ENCODE measurements at places on chromosomes 4 and X.

- no peak for DNase-seq
Measured at GRCh38 chrX:6718766-6719165, 183.8 kb upstream of the VCX3A start.

DNA sequence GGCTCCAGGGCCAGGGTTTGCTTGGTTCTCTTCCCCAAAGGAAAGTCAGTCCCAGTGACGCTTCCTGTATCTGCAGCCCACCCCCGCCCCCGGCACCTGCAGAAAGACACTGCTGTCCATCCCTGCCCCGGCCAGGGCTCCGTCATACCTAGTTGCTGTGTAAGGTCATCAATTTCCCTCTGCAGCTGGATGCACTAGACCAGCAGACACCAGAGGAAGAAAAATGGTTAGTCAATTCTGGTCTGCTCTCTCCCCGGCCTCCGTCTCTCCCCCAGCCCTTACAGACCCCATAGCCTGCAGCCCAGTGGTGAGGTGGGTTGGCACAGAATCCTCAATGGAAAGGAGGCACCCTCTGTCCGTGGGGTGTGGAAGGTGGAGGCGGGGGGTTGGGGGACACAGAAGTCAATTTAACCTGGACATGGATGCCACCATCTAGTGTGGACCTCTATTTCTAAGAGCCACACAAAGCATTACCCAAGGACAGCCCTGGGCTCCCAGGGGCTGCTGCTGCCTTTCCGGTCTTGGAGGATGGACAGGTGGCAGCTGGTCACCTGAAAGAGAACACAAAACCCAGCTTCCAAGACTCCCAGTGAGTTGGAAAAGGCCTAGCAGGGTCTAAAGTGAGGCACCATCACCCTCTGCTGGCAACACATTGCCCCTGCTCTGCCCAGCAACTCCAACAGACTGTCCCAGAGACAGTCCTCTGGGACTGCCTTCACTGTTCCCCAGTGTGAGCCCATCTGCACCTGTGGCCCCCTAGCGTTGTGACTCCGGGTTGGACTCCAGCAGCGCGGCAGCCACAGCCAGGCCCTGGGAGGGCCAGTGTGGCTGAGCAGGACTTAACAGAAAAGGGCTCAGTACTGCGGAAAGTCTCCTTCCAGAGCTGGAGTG, 40.2 kb upstream of the NHSL2 start:
- DNase-seq, result peak; percentile 8

- DNase-seq, result no peak
Measured at GRCh38 chr4:119690871-119691270, 62.3 kb upstream of the PDE5A start.

DNA sequence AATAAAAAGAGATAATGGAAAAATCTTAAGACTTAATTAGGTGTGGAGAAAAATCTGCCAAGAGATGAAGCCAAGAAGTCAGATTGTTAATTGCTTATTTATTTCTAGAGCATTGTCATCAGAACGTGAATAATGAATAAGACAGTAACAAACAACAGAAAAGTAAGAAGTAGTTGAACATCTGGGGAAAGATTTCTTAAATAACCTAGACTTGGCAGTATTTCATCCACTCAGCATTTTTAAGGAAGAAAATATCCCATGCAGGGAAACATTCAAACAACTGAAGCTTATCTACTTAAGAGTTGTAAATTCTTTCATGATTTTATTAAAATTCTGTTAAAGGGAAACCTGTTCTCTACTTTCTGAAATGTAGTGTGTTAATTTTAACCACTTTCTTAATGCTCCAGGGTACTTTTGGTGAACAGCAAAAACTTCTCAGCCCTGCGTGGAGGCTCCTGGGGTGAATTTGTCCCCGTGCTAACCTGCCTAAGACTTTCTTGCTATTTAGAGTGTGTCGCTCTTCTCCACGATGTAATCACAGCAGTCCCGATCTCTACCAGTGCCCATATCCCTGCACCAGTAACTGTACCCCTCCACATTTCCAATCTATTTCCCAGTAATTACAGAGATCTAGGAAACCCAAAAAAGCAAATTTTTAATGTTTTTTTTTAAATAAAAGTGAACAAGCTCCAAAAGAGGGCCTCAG, 124.6 kb downstream of the CORIN start:
- DNase-seq, result no peak

- no peak for DNase-seq
Measured at GRCh38 chrX:113059714-113060113, 219.1 kb upstream of the AMOT start.

DNA sequence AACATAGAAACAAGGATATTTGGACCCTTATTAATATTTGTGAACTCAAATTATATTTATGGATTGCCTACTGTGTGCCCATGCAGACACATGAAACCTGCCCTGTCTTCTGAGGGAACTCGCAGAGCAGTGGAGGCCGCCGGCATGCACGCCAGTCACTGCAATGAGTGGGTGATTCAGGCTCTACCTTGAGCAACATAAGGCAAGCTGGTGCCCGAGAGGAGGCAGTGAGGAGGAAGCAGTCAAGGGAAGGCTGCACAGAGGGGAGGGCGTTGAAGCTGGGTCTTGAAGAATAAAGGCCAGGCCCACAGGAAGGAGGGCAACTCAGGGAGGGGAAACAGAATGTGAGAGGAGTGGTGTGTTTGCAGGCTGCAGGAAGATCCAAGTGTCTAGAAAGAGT, 52.8 kb downstream of the PPEF2 start:
- DNase-seq, result no peak

DNA sequence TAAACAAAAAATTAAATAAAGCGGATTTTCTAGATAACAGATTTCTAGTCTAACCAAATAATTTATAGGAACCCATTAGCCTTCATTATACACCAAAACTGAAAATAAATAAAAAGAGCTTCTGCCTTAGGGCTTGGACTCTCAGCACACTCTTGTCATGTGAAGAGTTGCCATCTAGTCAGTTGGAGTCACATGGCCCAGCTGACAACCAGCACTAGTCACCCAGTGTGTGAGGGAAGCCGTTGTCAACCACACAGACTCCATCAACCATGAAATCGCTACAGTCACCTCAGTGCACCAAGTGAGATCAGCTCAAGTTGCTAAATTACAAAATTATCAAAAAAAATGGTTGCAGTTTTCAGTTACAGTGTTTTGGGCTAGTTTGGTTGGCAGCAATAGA, 470.0 kb downstream of the GASK1B start:
- DNase-seq, result no peak

DNA sequence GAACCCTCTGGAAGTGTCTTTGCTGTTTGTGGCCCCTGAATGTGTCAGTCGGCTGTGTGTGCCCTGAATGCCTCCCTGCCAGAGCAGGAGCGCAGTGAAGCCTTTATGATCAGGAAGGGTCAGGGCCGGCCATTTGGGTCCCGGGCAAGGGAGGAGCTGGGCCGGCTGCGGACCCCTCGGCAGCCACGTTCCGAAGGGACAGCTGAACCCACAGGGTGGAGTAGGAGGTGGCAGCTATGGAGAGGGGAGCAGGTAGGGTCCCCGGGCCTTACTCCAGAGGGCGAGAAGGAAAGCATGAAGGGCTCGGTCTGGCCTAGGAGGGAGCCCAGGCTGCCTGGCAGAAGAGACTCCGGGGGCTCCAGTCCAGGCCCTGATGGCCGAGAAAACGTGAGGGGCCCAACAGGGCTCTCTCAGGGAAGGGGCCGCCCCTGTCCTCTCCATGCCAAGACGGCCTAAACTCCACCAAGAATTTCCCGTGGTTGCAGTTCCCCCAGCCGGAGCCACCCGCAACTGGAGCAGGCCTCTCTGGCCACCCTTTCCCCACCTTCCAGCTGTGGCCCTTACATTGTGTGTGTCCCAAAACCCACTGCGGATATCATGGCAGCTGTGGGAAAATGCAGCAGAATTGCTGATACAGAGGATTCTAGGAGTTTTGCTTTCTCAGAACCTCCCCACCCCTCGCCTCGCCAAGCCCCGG, 182.2 kb upstream of the STK26 start:
- no peak for DNase-seq

DNA sequence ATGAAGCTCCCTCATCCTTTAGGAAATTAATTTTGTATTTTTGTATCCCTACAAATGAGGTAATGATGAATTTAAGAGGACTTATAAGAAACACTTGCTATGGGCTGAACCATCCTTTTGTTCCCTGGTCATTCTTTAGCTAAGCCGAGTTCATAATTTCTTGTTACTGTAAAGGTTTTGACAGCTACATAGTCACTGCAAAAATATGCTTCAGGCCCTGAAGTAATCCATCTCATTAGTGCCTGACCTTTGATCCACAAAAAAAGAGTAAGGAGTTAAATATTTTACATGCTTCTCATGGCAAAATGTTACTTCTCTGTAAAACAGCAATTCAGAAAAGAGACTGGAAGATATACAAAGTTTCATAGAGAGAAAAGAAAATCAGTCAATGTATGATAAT, 290.6 kb upstream of the SLIT2 start:
- DNase-seq, result no peak

DNA sequence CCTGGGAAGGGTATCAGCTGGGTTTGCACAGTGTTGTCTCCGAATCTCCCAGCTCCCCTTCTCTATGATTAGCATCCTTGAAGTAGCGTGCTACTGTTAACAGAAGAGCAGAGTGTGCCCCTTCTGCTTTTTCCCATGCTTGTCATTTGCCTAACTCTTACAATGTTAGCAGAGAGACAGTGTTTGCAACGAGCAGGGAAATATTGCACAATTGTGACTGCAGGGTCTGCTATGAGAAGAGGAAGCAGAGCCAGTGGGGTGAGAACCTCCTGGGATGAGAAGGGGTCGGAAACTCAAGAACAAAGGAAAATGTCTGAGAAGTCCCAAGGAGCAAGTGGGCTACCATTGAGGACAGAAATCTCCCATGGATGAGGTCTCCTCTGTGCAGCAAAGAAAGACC, 7.8 kb upstream of the CHRNA9 start:
- no peak for DNase-seq

- DNase-seq, result no peak
Measured at GRCh38 chr4:53556651-53557050, 34.6 kb downstream of the LNX1 start.

DNA sequence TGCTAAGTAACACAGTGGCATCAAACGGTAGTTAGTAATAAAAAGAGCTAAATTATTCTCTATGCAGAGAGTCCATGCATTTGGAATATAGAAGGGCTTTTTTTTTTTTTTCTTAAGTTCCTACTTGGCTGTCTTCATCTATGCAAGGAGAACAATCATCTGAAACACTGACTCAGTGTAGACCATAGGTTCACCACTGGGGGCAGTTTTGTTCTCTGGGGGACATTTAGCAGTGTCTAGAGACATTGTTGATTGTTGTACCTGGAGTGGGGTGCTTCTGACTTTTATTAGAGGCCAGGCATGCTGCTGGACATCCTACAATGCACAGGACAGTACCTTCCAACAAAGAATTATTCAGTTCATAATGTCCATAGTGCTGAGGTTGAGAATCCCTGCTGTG, 41.2 kb downstream of the TMA16 start:
- no peak for DNase-seq

DNA sequence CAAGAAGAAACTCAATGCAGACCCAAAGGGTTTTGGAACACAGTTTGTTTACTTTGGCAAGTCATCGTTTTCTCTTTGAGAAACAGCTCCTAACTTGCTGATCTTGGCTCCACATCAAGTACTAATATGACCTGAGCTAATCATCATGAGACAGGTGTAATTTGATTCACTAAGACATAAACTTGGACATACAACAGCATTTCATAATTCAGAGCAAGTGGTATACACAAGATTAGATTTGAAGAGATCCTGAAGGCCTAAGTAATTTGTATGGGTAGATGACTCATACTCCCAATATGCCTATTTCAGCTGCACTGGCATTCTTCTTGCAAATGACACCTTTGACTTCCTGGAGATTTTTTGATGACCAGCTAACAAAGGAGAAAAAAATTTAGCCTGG, 1521.7 kb downstream of the RPA4 start:
- no peak for DNase-seq

DNA sequence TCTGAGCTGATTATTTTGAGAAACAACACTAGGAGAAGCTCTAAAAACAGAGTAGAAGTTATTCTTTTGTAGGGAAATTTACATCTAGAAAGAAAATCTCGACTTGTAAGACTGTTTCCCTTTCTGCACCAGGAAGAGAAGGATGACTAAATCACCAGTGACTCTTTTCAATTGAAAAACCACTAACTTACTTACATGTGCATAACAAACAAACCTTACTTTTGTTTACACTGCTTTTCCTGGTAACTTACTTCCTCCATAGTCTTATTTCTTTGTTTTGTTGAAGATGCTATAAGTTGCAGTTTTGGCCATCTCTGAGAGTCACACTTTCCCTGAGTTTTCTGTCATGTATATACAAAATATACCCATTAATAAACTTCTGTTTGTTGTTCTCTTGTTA, 293.6 kb upstream of the FAT4 start:
- no peak for DNase-seq

- DNase-seq, result no peak
Measured at GRCh38 chr4:127772769-127773671, 9.1 kb upstream of the HSPA4L start.

GRCh38 chr4:27616166-27616565, 755.5 kb downstream of the STIM2 start:
- no peak for DNase-seq

GRCh38 chr4:147054228-147054872, 108.7 kb upstream of the TTC29 start:
- no peak for DNase-seq

DNA sequence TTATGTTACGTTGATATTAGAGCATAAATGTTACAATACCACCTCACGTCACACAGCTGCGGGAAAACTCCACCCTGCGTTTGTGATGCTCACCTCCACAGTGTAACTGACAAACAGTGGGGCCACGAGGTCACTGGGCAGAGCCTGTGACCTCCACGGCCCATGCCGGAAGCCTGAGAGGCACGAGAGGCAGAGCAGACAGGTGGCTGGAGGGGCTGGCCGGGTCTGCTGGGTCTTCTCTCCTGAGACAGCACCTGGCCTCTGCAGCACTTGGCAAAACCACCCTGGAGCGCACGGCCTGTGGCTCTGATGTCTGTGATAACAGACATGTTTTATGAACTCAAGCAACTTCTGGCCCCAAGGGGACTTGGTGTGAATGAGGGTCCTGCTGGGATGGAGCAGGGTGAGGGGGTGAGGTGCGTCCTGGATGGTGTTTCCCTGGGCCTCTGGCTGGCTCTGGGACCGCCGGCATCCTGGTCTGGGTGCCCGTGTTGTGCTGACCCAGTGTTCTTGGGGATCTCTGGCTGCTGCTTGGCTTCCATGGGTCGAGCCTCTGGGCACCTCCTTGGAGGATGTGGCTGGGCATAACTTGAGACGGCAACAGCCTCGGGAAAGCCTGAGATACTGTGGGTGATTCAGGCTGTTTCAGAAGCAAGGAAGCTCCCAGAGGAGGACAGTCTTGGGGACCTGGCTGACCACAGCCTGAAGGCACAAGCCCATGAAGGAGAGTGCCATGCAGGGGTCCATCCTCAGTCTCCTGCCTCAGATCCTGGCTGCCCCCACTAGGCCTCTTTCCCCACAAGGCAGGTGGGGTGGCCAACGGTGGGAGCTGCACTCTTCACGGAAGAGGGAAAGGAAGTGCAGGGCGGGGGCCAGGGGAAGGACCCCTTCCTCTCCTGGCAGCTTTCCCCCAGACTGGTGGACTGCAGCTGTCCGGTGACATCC, 19.7 kb downstream of the RNF212 start:
- DNase-seq, result no peak

- no peak for DNase-seq
Measured at GRCh38 chr4:183790661-183791060, 114.4 kb upstream of the STOX2 start.

- no peak for DNase-seq
Measured at GRCh38 chr4:36439556-36439955, 158.1 kb downstream of the DTHD1 start.

Measured in stimulated activated naive CD8-positive, alpha-beta T cell treated with anti-CD3 and anti-CD28 coated beads, Interleukin-15, Interleukin-2, amounts not matched to agents 100 U/mL and 50 U/mL, for 24 hours (primary cell).